ENCODE measurements at places on chromosomes 5 and 9.

- DNase-seq = no peak
Observed at GRCh38 chr5:100026606-100027005, 508.6 kb upstream of the FAM174A start.

DNA sequence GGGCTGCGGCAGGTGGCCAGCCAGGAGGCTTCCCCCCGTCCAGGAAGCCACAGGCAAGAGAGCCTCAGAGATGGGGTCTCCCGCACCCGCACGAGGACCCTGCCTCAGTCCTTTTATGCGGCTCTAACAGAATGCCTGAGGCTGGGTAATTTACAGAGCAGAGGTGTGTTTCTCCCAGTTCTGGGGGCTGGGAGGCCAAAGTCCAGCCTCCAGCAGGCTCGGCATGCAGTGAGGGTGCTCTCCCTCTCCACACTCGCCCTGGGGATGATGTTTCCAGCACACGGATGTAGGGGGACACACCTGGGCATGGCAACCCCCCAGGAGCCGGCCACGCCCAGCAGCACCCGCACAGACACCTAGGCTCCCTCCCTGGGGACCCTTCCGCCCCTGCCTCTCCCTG lies 95.4 kb upstream of the PPP1R26 start:
- DNase-seq = no peak

DNA sequence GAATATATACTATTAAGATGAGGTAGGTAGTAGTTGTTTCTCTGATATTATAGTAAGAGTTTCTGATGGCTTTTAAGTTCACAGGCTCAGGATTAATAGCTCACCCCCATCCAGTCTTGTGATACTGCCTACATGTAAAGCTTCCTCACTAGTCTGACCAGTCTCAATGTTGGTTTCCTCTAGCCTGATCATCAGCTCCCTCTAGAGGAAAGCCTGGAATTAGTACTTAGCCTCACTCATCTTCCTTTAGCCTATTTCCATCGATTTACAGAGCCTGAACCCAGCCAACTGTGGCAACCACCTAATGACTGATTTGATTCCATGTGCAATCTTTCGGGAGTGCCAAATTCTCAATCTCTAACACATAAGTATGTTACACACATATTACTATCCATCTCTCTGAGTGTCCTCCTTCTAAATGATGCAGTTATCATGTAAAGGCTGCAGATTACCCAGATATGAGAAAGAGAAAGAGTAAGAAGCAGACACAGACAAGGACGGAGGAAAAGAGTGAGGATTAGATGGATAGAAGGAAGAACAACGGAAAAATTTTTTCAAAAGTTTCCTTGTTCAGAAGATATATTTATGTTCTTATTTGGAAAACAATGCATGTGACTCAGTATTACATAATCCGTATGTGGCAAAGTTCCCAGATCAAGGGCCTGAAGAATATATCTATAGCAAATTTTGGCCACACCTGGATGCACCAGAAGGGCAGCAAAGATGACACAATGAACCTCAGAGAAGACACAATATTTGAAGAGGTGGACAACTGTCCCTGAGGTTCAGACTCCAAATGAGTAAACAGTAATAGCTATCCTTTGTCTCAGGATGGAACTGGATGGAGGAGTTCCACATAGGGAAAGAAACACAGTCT lies 333.7 kb downstream of the ELAVL2 start:
- DNase-seq = no peak

GRCh38 chr5:172412724-172413286 lies 41.5 kb downstream of the SH3PXD2B start:
- no peak for DNase-seq

DNA sequence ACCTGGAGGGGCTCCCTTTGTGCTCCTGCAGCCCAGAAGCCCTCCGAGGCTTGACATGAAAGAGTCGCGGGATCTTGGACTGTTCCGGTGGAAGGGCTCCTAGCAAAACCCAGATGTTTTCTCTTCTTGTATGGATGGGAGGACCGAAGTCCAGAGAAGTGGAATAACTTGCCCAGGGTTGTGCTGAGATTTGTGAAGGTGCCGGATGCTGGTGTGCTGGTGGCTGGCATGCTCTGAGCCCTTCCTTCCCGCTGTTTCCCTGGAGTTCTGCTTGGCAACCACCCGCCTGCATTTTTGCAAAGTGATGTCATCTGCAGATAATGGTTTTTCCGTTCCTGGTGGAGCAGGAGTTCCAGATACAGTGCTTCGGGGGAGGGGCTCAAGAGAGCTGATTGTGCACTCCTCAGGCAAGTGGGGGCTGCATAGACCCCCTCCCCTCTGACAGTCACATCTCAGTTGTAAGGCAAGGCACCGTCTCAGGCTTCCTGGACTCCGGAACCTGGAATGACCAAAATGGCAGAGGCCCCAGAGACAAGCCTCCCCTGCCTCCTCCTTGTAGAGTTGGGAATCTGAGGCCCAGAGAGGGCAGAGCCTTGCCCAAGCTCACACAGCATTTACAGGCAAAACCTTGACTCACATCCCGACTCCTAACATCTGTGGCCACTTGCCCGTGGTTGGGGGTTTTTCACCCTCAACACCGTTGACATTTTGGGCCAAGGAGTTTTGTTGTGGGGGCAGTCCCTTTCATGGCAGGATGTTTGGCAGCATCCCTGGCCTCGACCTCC lies 157.0 kb downstream of the RGS3 start:
- DNase-seq = no peak
